ENCODE measurements at places on chromosomes 7 and 10.

GRCh38 chr7:46853451-46853850, 728.5 kb downstream of the TNS3 start:
- DNase-seq: no peak

DNA sequence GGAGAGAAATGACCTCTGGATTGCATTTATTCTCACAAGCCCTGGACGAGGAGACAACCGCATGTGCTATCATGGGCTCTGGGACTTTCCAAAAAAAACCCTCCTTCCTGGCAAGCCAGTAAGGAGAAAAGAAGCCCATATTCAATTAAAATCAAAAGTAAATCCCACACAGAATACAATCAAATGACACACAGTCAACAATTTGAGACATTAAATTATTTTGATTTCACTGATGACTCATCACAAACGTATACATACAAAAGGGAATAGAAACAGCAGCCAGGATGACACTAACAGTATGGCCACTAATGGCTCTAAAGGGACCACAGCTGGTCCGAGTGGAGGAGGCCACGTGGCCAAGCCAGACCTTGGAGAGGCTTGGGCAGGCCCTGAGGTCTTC, 24.9 kb downstream of the LRRC20 start:
- no peak for DNase-seq

DNA sequence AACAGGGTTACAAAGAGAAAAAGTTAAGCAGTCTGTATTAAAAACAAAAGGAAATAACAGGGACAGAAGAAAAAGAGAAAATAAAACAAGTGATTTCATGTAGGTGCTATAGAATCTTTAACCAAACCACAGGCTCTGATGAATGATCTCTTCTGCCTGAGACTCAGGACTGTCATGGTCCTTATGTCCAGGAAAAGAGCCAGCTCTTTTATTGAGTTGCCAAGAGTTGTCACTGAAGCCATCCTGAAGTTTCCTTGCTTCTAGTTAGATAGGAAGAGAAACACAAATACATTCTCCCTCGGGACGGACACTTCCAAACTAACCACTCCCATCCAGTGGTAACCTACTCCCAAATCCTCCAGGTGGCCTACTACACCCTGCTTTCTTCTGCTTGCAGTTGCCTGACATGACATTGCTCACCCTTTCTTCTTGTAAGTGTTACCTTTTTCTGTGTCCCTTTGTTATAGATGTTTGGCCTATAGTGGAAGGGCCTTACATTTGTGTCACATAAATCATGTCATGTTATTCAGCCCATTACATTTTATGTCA, 346.7 kb downstream of the NRG3 start:
- DNase-seq: no peak

- DNase-seq: no peak
Measured at GRCh38 chr7:130649004-130649790, 19.4 kb downstream of the COPG2 start.

DNA sequence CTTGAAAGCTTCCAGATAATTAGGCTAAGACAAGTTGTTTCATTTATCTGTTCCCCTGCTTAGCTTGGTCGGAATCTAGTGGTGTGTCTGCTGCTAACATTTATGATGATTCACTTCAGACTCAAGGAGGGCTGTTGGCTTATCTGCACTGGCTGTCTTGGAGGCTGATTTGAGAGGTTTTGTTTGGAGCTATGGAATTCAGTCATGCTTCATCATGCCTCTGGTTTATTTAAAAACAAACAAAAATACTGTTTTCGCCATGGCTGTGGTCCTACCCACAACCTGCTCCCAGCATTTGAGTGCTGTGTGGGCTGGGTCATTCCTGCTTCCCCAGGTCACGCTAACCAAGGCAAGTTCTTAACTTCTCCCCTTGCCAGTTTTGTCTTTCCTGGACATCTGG, 11.7 kb upstream of the ARPC1B start:
- DNase-seq: no peak

Data from stimulated activated CD4-positive, alpha-beta T cell treated with anti-CD3 and anti-CD28 coated beads, TNF-alpha, amount 100 ng/mL, for 1 hour (primary cell).